ENCODE measurements at places on chromosomes 3 and 15.

DNA sequence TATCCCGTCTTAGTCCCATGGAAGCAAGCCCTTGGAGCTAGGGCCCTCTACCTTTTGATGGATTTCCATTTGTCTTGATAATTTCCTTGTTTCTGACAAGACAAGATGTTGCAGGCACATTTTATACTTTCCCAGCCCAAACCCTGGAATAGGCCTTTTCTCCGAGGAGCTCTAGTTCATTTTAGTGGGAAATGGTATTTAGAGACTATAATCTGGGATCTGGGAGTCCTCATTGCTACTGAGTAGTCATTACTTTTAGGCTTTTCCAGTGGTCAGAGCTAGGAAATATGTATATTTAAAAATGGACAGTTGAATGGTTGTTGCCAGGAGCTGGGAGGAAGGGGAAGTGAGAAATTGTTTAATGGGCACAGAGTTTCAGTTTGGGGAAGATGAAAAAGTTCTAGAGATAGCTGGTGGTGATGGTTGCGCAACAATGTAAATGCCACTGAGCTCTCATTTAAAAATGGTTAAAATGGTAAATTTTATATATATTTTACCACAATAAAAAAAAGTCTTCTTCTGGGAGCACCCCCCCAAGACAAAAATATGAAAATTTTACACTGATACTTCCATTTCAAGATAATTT is 31.6 kb downstream of the MLH1 start:
- no peak for DNase-seq

DNA sequence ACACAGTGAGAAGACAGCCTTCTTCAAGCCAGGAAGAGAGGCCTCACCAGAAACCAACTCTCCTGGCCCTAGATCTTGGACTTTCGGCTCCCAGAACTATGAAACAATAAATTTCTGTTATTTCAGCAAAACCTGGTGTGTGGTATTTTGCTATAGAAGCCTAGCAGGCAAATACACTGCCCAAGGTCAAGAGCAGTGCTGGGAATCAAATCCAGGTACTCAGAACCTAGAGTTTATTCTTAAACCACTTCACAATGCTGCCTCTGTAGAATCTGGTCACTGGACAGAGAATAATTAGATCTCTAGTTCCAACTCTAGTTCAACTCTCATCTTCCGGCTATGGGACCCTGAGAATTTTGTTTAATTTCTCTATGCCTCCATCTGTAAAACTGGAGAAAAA is 46.6 kb downstream of the ATP13A4 start:
- DNase-seq, result no peak

DNA sequence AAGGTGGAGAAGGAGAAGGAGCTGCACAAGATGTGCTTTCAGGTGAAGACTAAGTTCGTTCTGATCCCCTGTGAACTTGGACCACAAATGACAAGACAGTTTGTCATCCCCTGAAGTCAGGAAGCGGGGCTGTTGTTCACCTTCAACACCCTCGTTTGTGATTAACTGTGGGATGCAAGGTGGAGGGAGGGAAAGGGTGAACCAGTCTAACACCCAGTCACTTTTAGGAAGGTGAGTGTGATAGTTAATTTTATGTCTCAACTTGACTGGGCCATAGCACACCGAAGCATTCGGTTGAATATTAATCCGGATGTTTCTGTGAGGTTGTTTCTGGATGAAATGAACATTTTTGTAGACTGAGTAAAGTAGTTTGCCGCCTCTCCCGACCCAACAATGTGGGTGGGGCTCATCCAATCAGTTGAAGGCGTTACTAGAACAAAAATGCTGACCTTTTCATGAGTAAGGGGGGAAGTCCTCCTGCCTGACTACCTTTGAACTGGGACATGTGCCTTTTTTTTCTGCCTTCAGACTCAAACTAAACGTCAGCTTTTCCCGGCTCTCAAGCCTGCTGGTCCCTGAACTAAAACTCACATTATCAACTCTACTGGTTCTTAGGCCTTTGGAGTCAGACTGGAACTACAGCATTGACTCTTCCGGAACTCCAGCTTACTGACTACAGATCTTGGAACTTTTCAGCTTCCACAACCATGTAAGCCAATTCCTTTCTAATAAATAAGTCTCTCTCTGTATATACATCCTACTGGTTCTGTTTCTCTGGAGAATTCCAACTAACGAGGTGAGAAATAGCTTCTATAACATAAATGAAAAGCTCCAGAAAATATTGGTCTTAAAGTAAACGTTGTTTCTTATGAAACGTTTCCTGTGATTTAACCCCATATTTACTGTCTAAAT is 264.0 kb upstream of the SLITRK3 start:
- no peak for DNase-seq

GRCh38 chr3:101941318-101942040 is 92.2 kb downstream of the NFKBIZ start:
- DNase-seq, result no peak

- no peak for DNase-seq
Measured at GRCh38 chr3:107989661-107990060, 101.2 kb downstream of the CD47 start.

GRCh38 chr15:61336026-61336638 is 107.0 kb upstream of the RORA start:
- no peak for DNase-seq

- no peak for DNase-seq
Measured at GRCh38 chr3:15044326-15044725, 20.8 kb downstream of the MRPS25 start.

GRCh38 chr15:74884428-74885223 is 5.2 kb upstream of the MPI start:
- DNase-seq, result no peak

- no peak for DNase-seq
Measured at GRCh38 chr3:148901987-148902791, 37.1 kb downstream of the CPA3 start.

DNA sequence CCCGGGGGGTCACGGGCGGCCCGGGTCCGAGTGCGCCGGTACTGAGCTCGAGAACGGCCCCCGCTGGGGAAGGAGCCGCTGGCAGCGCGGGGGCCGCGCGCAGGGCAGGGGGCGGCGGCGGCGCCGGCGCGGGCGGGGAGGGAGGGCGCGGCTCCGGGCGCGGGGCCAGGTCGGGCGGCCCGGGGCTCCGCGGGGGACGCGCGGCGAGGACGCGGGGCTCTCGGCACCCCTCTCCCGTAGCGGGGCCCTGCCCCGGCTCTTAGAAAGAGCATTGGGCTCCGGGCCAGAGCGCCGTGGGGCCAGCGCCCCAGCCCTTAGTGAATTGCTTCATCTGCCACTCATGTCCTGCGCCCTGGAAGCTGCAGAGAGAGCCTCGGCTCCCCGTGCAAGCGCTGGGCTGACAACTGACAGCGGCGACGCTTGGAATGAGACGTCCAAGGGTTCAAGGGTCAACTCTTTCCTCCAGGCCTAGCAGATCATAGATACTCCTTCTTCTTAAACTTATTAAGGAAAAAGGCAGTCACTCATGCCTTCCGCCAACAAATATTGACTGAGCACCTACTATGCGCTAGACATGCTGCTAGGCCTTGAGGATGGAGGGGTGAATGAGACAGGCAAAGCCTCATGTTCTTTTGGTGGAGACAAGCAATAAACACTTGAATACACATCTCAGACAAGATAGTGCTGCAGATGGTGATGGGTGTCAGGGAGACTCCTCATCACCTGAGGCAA is 140.8 kb downstream of the SMAD6 start:
- DNase-seq, result no peak

GRCh38 chr15:26772154-26773066 is at the start of gene GABRB3:
Gene GABRB3 (minus strand): TSS chr15:26773066.
- DNase-seq, result no peak

DNA sequence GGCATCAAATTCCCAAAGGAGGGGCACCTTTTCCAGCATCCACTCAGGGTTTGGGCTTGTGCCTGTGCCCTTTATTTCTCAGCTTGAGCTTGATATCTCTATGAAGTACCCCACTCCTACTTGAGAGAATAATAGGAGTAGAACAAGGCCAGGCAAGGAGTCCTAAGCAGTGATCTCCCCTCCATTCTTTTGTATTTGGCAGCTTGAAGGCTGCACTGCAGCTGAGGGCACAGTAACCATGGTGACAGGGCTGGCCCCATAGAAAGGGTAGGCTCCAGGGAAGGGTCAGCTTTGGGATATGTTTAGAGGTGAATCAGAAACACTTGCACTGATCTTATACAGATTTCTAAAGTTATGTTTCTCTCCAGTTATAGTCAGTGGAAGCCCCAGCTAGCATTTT is 145.4 kb upstream of the SLC24A5 start:
- DNase-seq, result no peak

DNA sequence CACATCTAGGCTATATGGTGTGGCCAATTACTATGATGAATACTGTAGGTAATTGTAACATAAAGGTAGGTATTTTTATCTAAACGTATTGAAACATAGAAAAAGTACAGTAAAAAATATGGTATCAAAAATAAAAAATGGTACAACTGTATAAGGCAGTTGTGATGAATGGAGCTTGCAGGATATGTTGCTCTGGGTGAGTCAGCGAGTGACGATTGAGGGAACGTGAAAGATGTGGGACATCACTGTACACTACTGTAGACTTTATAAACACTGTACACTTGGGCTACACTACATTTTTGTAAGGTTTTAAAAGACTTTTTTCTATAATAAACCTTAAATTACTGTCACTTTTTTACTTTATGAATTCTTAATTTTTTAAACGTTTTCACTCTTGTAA is 10.3 kb downstream of the CTNNB1 start:
- no peak for DNase-seq

GRCh38 chr3:107188262-107188661 is 189.0 kb upstream of the CCDC54 start:
- no peak for DNase-seq

DNA sequence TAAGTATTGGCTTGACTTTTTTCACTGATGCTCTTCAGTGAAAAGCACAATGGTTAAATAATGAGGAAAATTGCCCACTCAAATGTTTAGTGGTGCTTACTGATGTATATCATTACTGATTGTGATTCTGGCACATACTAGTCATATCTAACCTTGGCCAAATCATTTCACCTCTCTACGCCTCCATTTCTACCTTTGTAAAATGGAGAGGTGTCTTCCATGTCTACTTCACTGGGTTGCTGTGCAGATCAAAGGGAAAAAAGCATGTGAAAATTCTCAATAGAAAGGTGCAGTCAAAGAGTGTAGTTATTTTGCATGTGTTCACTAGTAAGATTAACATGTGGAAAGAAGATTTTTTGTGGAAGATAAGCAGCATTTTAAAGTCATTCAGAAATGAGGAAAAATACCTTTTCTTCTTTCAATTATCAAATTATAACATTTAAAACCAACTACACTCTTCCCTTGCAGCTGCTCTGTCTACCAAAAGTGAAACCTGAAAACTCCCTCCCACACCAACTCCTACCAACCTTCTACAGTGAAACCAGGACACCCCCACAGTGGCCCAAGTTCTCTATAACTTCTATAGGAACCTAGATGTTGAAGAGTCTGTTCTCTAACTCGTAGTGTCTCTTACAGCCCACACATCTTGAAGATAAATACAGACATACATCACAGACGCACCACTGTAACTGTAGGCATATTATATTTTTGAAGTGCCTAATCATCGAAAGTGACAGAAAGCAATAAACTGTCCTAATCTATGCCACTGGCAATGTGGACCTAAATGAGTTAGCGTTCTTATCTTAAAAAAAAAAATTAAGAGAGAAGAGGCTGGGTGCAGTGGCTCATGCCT is 1.4 kb downstream of the CD200R1 start:
- no peak for DNase-seq
